ENCODE measurements at places on chromosomes 5 and 9.
A peak's percentile ranks its signal among the peaks of the same experiment; 100 is the strongest.

GRCh38 chr5:58239045-58239444 is 220.8 kb downstream of the PLK2 start:
- no peak for DNase-seq

GRCh38 chr5:125059255-125060002 is 313.0 kb upstream of the ZNF608 start:
- no peak for DNase-seq

DNA sequence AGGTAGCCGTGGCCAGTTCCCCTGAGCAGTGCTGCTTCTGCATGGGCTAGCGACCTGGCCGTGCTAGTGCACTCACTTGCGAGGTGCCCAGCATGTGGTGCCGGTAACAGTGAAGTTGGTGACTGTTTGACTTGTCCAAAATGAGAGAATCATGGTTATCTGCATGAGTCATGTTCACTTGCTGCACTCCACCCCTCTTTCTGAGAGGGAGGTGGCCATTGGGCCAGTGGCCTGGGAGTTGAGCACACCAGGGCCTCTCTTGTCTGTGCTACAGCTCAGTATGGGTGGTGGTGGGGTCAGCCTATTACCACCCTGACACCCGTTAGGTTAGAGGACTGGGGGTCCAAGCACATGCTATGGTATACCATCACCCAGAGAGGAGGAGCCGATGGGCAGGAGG is 55.4 kb upstream of the GARNL3 start:
- no peak for DNase-seq

DNA sequence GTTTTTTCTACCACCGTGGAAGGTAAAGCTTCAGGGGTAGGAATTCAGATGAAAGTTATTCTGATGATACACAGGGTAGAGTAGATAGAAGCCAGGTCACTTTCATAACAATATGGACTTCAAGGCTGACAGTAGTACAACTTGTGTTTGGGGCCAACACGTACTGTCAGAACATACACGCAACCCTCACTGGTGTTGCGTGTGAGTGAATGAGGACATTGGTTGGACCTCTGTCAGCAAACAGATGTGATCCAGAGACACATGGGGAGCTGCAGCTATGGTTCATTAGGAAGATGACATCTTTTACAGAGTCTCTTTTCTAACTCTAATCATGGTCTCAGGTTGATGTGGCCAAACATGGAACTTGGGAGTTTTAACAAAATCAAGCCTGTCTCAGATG is 70.1 kb upstream of the MOCS2 start:
- DNase-seq = no peak

DNA sequence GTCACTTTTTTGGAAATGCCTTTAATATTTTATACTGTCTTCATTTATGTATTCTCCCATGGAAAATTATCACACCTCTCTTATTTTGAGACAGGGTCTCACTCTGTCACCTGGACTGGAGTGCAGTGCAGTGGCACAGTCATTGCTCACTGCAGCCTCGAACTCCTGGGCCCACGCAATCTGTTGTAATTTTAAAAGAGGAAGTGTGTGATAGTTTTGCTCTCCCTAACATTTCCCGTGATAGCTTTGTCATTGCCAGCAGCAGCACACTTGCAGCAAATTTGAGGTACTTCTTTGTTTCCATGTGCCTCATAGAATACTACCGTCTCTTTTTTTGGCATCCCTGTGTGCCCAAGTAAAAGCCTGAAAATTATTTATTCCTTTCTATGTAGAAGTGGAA is 103.5 kb downstream of the RNF180 start:
- DNase-seq = no peak

GRCh38 chr5:56693220-56693579 is 122.1 kb upstream of the MAP3K1 start:
- DNase-seq = no peak

- no peak for DNase-seq
Measured at GRCh38 chr9:71858812-71859211, 52.2 kb downstream of the ABHD17B start.

DNA sequence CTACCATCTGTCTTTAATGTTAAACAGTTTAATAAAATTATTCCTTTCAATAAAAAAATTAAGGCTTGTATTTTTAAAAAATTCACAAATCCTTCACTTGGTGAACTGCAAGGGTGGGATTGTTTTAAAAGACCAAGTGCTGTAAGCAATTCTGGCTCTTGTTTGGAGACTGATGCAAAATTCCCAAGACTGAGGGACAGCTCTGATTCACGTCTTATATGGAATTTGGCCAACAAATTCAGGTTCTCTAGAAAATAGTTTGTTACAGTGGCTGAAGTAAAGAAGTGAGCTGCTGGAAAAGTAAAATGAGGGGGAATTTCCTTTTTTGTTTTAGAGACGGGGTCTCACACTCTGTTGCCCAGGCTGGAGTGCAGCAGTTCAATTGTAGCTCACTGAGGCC is 58.3 kb downstream of the PRELID2 start:
- no peak for DNase-seq

- no peak for DNase-seq
Measured at GRCh38 chr9:109064963-109065702, 51.8 kb upstream of the CTNNAL1 start.

GRCh38 chr9:20996809-20997208 is 34.6 kb downstream of the HACD4 start:
- DNase-seq = no peak

DNA sequence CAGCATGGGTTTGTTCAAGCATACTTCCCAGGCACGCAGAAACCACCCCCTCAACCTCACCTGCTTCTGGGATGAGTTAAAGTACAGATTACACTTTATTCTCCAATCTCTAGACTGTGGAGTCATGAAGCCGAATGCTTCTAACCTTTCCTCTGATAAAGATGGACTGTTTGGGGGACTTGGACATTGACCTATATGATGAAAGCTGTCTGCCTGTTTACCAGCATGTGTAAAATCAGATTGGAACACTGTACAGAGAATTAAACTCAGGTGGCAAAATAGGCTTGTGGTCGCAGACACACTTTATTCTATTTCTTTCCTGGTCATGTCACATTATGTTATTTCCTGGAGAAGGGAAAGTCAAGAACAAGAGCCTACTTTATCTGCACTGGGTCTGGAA is 25.7 kb downstream of the IL9 start:
- DNase-seq = no peak

DNA sequence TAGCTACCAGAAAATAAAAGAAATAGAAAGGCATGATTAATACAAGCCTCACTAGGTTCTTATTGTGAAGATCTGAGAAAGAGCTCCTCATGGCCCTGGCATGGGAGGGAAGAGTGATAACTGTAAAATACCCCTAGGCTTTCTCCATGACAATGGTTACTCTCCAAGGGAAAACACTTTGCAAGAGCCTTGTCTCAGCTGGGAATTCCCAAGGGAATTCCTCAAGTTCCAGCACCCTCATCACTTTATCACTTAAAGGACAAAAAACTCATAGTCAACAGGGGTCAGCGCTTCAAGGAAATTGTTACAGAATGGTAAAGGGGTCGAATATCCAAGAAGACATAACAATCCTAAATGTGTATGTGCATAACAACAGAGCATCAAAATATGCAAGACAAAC is 21.2 kb downstream of the SYK start:
- DNase-seq = no peak

DNA sequence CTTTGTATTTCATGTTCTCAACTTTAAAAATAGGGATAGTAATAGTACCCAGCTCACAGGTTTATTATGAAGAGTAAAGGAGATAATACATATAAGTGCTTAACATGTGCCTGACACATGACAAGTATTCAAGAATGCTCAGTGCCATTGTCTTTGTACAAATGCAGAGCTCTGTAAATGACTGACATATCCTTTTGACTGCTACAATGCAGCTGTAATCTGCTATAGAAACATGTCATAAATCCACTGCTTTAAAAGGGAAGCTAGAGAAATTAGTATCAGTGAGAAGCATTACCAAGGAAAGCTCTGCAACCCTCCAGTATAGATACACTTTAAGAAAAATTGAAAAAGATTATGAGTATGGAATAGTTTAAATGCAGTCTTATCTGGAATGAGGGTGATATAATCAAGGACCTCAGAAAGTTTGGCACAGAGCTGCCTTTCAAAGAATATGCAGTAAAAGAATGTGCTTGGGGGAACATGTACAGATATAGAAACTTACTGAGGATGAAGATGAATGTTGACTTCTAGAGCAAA is 17.9 kb downstream of the ERAP1 start:
- no peak for DNase-seq

DNA sequence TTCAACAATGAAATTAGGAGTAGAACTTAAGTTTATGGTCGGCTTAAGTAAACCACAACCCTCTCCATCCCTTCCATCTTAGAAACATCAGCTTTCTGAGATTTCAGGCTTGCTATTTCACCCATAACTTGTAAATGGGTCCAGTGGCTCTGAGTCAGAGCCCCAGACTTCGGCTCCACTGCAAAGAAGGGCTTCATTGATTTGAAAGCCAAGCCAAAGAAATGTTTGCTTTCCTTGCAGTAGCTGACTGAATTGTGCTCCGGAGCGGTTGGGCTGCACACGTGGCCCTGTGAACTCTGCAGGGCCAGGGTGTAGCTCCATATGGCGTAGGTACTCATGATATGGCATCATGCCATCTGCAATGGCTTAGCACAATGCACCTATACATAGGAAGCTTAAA is 57.0 kb downstream of the NREP start:
- DNase-seq = no peak

GRCh38 chr5:36334315-36334714 is 32.6 kb upstream of the RANBP3L start:
- DNase-seq = no peak

DNA sequence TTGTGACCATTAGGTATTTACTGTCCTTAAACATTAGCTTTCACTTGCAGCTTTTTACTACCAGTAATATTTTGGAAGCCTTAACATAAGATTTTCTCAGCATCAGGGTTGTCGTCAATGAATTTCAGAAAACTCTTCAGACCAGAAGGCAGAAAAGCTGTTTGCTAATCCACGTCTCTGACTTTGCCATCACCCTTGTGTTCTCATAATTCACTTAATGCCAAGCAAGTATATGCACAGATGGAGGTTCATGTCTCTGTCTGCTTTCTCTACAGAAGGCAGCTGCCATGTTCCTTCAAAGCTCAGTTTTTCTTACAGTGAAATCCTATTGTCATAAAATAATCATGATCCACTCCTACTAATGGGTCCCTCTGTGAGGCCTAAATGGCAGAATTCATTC is 37.7 kb upstream of the LRRC19 start:
- no peak for DNase-seq

GRCh38 chr5:95471487-95471886 is 80.3 kb downstream of the FAM81B start:
- no peak for DNase-seq

- no peak for DNase-seq
Measured at GRCh38 chr5:156623381-156624040, 226.6 kb upstream of the PPP1R2B start.

DNA sequence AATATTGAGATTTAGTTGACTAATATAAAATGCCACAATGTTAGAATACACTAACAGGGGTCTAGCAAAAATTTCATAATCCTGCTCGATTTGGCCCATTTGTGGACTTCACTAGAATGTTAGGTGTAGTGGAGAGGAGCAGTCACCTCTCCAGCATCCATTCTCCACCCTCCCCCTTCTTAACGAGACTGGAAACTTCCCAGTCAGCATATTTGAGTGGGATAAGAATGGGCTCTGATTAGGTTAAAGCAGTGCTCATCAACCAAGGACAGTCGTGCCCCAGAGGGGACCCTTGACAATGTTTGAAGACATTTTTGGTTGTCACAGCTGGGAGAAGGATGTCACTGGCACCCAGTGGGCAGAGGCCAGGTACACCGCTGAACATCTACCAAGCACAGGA is 46.7 kb downstream of the FANCC start:
- DNase-seq = no peak

- peak; percentile 3 for DNase-seq
Measured at GRCh38 chr9:21710548-21711191, 91.8 kb upstream of the MTAP start.

GRCh38 chr9:89022001-89022759 is 30.9 kb downstream of the S1PR3 start:
- DNase-seq = no peak

- DNase-seq = peak; percentile 37
Measured at GRCh38 chr5:98796197-98796972, 22.9 kb downstream of the RGMB start.

DNA sequence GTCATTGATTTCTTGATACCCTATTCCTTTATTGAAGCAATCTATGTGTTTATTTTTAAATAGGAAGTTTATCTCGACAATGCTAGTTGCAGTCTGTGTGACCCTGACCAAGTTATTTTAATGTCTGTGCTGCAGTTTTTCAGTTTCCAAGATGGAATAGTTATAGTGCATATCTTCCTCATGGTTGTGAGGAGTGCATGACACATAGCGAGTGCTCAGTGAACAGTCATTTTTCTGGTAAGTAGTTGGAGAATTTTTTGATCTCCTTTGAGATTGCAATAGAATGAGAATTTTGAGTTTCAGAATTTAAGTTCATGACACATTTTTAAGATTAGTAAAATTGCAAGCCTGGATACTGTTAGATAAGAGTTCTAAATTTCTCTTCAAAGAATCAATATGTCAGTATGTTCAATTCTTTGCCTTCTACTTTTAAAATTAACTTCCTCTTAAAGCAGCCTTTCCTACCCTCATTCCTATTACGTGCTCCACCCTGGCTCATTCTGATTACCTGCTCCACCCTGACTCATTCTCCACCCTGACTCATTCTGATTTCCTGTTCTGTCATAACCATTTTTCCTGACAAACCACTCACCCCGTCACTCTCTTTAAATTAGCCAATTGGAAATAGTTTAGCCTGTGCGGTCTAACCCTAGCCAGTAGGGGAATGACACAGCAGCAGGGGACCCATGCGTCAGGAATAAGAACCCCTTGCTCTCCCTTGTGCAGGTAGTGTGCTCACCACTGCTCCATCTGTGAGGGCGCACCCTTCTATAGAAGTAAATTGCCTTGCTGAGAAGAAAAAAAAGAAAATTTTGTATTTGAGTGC is 30.7 kb downstream of the SPIN1 start:
- DNase-seq = no peak

DNA sequence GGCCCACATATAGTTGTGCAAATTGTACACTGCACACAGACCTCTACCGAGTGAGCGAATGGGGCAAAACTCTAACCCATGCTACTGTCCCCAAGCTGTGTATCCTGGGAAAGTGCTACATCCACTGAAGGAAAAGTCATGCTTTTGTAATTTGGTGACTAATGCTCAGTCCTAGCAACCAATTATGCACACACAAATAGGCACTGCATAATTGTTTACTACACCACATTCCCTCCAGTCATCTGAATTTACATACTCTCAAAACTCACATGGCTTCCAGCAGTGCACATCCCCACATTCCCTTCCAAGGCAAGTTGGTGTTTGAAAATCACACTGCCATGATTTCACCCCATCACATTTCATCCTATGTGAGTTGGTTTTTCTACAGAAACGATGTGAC is 125.9 kb upstream of the OSMR start:
- DNase-seq = no peak

- peak; percentile 37 for DNase-seq
Measured at GRCh38 chr5:54753034-54753433, 232.4 kb downstream of the ESM1 start.

- DNase-seq = no peak
Measured at GRCh38 chr5:173901705-173902104, 13.6 kb downstream of the CPEB4 start.

Measured in CD4-positive, alpha-beta T cell treated with Interleukin-6 at 100 ng/mL for 8 hours (primary cell).